Activated CD8-positive, alpha-beta T cell treated with anti-CD3 and anti-CD28 coated beads for 36 hours (primary cell): ENCODE measurements at places on chromosomes 12 and 14.
A peak's percentile ranks its signal among the peaks of the same experiment; 100 is the strongest.

GRCh38 chr12:121613462-121613861 is 12.9 kb upstream of the ORAI1 start:
- DNase-seq: no peak

DNA sequence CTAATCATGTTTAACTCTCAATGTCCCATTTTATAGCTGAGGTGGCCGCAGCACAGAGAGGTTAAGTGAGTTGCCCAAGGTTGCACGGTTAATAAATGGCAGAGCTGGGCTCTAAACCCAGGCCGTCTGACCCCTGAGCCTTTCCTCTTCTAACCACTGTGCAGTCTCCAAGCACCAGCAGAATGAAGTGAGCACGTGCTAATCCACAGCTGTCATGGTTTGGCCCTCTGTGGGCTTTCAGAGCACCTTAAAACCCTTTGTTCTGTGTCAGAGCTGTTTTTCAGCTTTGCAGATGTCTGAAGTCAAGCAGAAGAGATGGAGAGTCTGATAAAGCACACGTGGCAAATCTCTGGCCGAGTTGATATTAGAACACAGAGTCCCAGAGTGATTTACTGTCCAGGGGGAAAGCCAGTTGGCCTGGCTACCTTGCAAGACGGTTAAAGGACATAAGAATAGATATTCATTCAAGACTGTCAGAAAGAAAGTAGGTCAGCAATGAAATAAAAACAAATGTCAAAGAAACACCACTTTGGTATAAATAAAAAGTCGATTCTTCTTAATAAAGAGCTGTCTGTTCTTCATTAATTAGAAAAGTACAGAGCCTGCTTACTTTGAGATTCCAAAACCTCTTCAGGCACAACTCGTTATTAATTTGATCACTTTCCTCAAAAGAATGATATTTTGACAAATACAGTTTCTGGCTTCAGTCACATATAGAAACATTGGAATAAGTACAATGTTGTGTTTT is 107.3 kb downstream of the CRADD start:
- DNase-seq: peak; percentile 69

- no peak for DNase-seq
These were observed 60.9 kb downstream of the EMP1 start for GRCh38 chr12:13257356-13257875.

- DNase-seq: no peak
These were observed 8.1 kb downstream of the TMEM179 start for GRCh38 chr14:104596451-104596918.

DNA sequence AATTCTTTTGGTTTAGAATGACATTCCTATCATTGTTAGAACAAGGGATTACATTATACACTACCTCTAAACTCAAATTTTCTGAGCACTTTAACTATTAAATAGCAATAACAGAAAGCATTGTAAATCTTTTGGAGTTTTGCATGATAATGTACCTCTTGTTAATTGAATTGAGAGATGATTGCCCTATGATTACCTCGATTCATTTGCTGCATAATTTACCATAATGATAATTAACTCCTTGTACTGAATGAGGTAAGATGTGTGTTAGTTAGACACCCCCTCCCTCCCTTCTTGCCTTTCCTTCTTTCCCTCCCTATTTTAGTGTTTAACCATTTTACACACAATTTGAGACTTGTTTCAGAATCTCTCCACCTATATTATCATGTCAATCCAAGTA is 469.2 kb downstream of the DIO2 start:
- DNase-seq: no peak

DNA sequence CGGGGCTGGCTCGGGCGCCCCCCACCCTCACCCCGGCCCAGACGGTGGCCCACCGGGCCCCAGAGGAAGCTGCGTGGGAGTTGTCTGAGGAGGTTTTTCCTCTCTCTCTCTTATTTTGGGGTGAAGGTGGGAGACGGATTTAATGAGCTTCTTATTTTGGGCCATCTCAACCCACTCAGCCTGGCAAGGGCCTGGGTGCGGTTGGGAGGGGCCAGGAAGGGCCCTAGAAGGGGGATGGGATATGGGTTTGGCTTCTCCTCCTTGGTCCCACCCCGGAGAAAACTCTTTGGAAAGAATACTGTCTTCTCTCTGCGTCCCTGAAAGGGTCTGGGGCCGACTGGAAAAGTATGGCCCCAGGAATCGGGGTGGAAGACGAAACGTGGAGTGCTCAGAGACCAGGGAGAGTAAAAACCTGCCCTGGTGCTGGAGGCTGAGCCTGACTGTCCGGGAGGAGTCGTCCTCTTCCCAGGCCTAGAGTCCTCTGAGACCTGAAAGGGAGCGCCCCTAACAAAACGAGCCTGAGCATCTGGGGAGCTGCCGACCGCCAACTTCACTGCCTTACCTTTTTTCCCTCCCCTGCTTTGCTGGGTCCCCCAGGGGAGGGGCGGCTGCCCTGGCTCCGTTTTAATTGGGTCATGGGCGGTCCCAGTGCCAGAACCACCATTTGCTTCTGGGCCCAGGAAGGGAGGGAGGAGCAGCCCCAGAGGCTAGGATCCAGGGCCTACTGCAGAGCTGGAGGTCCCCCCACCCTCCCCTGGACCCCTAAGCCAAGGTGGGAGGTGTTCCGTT is 1.6 kb downstream of the MMP14 start:
- no peak for DNase-seq

DNA sequence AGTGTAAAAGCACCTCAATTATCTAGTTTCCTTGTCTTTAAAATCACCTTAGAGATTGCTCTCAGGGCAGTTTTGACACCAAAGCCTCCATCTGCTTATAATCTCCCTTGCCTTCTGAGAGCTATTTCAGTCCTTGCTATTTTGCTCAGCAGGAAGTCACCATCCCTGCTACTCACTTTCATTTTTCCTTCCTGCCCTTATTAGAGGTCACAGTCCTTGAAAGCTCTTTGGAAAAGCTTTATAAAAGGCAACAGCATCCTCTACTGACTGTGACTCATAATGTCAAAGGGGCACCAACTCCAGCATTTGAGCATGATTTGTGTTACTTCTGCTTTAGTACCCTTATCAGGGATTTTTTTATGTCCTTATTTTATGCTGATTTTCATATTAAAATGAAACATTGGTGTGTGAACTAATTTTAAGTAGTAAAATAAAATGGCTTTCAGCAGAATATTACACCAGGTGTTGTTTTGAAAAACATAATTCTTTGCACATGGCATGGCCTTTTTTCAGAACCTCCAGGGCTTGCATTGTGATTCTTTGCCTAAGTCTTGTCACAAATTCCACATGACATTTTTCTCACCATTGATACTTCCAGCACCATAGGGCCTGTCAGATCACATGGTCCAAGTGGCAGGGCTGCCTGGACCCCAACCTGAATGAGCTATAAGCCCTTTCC is 213.0 kb downstream of the ADAMTS20 start:
- no peak for DNase-seq

- no peak for DNase-seq
These were observed 44.4 kb downstream of the USP15 start for GRCh38 chr12:62304560-62304959.

- DNase-seq: no peak
These were observed 19.0 kb upstream of the MSRB3 start for GRCh38 chr12:65259501-65259900.

GRCh38 chr14:105064721-105065143 is 498 bp downstream of the GPR132 start:
- DNase-seq: peak; percentile 70

GRCh38 chr12:120317224-120318105 is 10.1 kb downstream of the PLA2G1B start:
- peak; percentile 100 for DNase-seq

DNA sequence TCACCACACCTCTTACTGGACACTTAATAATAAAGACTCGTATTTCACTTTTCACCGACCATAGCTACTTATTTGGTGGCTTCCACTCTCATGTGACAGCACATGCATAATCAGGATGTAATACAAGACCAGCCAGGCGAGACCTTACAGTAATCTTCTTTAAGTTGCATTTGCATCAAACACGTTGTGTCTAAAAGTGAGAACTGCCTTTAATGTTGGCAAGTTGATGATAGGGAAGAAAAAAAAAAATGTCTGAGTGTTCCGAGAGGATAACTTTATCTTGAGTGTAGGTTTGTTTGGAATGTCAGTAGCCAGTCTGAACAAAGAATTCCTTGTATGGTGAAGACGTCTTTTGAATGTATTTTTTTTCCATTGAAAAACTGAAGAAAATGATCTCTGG is 440.4 kb downstream of the ADAMTS20 start:
- no peak for DNase-seq

DNA sequence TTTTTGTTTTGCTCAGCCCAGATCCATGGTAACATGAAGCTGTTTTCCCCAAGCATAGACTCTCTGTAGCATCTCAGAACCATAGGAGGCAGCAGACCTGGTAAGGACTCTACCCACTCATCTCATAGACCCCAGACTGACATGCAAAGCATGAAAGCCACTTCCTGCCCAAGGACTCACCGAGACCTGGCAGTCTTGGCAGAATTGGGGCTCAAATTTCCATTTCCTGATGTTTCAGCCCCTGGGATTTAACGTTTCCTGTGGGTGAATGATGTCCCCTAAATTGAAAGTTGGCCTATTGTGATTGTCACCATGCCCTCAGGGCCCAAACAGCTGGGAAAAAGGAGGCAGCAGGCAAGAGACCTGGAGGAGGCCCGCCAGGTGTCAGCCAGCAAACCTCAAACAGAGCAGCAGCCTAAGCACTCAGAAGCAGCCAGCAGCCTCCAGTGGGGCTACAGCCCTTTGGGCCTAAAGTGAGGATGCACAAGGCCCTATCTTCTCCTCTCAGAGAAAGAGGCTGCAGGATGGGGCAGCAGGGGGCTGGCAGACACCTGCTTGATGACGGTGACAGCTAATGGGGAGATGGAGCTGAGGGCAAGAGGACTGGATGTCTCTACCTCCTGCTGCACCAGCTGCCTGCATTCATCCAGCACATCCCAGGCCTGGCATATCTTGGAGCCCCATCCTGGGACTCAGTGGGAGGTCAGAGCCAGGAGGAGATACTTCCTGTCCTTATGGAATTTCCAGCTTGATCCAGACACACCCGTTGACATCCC is 8.5 kb downstream of the KRT85 start:
- peak; percentile 64 for DNase-seq

DNA sequence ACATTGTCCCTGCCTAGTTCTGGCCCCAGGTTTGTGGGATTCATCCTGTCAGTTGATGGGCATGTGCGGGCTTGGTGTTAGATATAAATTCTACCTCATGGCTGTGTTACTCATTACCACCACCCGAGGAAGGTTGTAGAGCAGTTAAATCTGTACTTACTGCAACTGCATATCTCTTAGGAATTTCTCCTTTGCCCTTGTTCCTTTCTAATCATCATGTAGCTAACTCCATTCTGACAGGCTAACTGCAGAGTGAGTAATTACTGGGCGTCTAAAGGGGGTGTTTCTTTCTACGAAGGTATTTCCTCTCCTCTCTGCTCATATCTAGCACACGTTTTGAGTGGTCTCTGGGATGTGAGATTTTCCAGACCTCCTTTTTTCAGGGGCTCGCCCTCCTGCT is 1076.7 kb downstream of the TMTC2 start:
- no peak for DNase-seq

DNA sequence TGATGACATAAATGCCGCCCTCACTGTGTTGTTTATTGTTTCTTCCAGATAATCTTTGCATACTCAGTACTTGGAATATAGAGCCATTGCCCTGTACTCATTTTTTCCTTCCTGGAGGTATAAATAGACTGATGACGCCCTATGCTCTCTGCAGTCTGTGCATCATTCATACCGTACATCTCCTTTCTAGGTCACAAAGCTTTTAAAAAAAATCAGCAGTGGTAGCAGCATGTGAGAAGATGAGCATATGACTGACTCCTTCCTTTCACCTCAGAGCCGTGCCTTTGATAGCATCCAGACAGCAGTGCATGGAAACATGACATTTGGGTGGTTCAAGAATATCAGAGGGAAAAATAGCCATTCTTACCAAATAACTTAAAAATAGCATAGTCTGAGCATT is 77.3 kb downstream of the PDE3A start:
- no peak for DNase-seq

- no peak for DNase-seq
These were observed 7.1 kb downstream of the SETD1B start for GRCh38 chr12:121810833-121811433.

- DNase-seq: no peak
These were observed 6.6 kb downstream of the MYH7 start for GRCh38 chr14:23428686-23429495.

GRCh38 chr12:116476227-116476822 is 82.9 kb upstream of the MAP1LC3B2 start:
- DNase-seq: no peak

DNA sequence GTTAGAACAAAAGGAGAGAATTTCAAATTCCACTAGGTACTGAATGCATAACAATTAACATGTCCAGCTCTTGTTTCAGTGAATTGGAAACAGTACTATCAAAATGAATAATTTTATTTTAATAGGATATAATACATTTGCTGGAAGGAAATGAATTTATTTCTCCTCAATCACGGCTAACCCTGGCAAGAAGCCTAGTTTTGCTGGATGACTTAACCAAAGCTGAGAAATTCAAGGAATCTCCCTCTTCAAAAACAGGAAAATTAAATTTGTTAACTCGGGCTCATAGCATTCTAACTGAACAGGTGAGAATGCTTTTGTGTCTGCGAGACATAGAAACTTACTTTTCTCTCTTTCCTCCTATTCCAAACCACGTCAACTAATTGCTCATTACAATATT is 163.5 kb upstream of the NEDD1 start:
- DNase-seq: no peak

- DNase-seq: no peak
These were observed 270.6 kb downstream of the SLC6A15 start for GRCh38 chr12:84641940-84642545.

DNA sequence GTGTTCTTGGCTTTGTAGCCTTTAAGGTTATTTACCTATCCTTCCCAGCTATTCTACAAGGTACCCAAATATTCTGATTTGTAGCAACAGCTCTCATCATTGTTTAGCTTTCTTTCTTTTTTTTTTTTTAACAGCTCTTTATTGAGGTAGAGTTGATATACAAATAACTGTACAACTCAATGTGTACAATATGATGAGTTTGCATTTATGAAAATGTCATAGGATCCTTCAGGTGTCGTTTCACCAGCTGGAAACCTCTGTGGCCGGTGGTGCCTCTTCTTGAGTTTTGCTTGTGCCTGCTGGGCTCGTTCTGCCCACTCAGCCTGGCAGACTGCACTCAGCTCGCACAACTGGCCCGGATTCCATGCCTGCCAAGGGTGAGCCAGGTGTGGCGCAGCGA is 26.9 kb upstream of the TBPL2 start:
- no peak for DNase-seq

DNA sequence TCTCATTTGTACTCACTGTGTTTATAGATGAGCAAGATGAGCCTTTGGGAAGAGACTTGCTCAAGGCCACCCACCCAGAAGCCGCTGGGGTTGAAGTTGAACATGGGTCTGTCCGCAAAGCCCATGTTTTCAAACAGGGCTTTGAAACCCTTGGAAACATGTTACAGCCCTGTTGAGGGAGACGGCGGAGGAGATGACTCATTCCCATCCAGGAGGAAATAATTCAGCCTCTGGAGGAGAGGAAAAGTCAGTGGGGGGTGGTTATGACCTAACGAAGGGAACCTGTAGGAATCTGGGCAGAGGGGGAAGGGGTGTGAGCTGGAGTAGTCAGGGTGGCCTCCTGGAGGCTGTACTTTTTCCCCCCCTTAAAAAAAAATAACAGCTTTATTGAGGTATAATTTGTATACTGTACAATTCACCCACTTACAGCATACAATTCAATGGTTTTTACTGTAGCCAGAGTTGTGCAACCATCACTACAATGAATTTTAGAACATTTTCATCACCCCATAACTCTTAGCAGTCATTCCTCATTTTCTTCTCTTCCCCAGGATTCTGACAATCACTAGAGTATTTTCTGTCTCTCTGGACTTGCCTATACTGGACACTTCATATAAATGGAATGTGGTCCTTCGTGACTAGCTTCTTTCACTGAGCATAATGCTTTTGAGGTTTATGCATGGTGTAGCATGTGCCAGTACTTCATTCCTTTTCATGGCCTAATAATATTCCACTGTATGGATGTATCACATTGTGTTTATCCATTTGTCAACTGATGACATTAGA is 1.9 kb upstream of the RIN3 start:
- no peak for DNase-seq
